ENCODE measurements at places on chromosomes 11 and 22.

GRCh38 chr11:129434641-129435498 lies 59.2 kb downstream of the BARX2 start:
- DNase-seq: peak; percentile 26

DNA sequence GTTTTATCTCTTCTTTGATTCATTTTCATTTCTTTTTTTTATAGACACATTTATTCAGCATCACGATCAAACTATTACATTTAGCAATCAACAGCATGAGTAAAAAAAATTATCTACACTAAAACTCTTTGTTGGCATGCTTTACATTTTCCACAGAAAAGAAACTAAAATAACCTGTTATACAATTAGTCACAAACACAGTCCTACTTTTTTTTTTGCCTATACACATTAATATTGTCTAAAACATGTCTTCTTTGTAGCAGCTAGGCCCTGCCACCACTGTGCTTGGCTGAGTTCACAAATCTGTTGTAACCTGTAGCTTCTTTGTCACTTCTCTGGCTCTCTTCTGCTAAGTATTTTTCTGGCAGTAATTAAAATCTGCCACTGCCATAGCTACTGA lies 117.0 kb downstream of the STIM1 start:
- DNase-seq: no peak

GRCh38 chr22:42258126-42258525 lies 12.3 kb downstream of the TCF20 start:
- DNase-seq: no peak

DNA sequence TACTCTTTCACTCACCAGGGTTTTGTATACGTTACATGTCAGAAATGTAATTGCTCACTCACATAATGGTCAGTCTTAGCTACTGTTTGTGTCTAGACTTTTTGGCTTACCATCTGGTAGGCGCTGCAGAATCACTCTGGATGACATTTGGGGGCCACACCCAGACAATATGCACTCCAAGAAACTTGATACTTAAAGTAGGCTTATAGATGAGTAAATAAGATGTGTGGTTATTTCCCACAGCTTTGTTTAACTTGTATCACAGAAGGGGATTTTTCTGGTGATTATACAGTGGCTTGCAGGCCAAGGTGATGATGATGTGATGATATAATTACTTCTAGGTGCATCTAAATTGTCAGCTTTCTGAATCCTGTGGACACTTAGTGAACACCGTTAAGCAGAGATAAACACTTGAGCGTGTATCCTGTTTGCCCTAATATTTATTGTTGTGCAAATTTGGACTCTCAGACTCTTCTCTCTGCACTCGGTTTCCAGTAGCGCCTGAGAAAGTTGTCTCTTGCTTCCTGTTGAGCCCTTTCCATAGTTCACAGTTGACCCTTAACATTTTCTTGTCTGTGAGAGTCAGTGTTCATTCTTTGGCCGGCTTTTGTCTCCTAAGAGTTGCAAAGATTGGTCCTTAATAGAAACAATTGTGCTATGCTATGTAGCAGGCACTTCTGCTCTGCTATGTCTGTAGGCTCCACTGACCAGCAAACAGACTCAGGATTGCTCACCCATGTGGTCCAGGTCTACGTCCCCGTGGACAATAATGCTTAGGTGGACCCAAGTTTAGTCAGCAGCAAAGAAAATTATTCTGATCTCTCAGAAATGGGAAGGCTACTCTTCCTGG lies 89.3 kb downstream of the PRR5L start:
- DNase-seq: no peak

DNA sequence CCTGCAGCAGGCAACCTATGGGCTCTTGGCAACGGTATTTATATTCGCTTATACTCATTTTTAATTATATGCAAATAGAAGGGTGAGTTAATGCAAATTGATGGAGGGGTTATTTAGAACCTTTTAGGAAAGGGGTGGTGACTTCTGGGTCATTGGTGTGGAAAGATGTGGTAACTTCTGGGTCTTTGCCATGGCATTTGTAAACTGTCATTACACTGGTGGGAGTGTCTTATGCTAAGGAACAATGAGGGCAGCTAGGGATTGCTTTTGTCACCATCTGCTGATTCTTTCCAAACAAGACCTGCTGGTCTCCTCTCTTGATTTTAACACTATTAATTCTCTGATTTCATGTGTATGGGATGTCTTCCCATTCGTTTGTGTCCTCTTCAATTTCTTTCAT lies 11.7 kb upstream of the KAT5 start:
- DNase-seq: no peak
